ENCODE measurements at places on chromosomes 5 and 9.

DNA sequence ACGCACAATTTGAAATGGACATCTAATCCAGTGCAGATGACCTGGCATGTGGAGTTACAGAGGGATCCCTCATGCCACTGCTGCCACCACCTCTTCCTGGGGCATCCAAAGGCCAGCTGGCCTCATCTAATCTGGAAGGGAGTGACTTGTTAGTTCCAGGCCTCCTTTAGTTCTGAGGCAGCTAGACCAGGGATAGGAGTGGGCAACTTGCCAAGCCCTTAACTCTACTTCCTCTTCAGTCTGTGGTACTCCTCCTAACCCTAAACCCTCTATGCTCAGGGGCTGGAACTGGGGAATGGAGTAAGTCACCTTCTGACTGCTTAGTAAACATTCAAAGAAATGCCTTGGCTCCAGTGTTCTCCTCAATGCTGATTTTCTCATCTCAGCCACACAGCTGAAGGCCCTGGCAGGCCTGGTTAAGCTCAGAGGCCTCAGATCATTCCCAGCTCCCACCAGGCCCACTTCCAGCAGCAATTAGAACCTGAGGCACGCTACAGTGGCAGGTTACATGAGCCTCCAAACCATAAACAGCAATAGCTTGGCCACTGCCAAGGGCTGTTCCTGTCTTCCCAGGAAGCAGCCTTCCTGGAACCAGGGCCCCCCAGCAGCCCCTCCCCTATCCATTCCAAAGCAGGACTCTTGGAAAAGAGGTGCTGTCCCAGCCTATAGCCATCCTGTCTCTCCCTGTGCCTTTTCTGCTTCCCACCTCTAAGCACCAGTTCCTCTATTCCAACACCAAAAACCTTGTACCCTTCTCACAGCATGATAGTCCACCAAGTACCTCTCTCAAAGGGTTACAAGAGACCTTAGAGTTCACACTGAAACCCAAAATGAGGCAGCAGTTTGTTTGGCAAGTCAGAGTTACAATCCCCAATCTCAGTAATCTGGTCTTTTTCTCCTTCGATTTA, 2.0 kb downstream of the EIF4EBP3 start:
- DNase-seq, result no peak

DNA sequence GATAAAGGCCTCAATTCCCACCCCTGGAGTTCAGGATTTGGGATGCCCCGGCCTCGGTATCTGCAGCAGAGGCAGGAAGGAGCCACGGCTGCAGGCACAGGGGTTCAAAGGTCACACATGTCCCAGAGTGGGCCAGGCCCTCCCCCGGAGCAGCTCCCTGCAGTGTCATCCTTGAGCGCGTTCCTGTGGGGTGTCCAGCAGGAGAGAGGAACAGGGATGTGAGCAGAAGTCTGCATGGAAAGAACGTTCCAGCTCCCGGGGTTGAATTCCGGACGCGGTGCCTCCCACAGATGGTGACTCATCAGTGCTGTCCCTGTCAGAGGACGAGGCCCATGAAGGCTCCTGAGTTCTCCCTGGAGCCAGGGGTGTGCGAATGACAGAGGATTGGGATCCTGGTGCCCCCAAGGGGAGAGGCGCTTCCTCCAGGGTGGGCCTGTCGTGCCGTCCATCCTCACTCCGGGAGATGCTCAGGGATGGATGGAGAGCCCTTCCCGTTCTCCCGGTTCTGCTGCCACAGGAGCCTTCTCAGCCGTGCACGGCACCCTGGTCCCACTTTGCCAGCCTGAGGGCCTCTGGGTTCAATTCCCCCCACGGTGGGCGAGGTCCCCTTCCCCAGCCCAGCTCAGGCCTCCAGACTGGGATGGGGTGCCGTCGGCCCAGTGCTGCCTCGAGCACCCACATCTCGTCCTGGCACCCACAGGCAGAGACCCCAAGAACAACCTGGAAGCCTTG, 3.1 kb downstream of the LCN1 start:
- no peak for DNase-seq

DNA sequence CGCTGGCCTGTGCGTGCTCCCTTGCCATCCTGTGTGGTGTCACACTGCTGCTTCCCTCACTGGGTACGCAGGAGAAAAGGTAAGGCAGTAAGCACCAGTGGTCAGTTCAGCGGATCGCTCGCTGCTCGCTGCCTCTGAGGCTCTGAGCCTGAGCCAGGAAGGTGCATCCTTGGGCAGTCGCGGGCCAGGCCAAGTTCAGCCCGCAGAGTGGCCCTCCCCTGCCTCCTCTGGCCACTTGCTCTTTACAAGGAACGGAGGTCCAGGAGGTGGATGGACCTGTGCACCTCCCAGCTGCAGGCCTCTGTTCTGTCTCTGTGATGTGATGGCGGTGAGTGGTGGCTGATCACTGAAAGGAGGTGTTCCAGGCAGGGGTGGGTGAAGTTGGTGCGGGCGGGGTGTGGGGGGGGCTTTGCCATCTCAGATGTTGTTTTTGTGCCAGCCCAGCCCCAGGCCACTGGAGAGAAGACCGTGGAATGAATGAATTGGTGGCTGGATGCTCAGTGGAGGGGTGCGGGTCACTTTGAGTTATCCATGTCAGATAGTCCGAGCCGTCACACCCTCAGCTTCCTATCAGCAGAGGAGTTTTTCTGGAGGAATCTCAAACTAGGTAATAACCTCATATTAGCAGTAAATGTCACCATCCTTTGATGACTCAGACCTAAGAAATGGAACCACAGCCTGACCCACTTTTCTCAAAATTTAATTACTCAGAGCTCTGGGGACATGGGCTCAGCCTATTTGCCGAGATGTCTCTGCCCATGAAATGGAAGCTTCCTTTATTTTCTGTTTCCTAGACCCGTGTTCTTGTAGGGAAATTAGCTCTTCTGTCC, 7.3 kb downstream of the COL5A1 start:
- DNase-seq, result no peak

GRCh38 chr9:130364619-130365322, 80.0 kb upstream of the ASS1 start:
- no peak for DNase-seq

DNA sequence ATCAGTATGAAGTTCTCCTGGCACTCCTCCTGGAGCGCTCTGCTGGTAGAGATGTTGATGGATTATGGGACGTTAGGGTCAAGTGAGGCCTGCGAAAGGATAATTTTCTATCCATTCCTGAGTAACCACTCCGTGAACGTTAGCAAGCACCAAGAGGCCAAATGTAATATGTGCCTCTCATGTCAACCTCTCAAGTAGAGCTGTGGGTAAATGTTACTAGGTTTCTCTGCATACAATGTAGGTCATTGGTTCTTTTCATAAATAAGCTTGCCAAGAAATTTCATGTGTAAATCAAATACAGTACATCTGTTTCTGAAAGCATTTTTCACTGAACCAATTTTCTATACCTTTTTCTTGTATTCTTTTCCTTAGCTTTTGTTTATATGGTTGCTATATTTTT, 126.3 kb downstream of the KDM4C start:
- no peak for DNase-seq

GRCh38 chr5:73495772-73496335, 2.4 kb upstream of the BTF3 start:
- DNase-seq, result no peak

DNA sequence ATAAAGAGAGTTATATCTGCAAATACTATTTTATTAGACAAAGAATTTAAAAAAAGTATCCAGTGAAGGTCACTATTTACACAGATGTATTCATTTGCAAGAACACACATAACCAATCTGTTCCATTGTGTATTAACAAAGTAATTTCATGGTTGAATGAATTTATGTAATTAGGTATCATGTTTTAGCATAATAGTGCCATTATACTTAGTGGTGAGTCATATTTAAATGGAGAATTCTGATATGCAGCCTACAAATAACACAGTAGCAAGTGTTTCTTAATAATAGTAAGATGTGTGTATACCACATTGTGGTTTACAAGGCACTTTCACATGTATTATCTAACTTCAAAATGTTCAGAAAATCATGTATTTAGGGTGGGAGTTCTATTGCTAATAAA, 1028.5 kb upstream of the ACO1 start:
- peak; percentile 74 for DNase-seq

- no peak for DNase-seq
These were observed 67.7 kb upstream of the LRRTM2 start for GRCh38 chr5:138942861-138943260.
